ENCODE measurements at places on chromosomes 6 and 20.

DNA sequence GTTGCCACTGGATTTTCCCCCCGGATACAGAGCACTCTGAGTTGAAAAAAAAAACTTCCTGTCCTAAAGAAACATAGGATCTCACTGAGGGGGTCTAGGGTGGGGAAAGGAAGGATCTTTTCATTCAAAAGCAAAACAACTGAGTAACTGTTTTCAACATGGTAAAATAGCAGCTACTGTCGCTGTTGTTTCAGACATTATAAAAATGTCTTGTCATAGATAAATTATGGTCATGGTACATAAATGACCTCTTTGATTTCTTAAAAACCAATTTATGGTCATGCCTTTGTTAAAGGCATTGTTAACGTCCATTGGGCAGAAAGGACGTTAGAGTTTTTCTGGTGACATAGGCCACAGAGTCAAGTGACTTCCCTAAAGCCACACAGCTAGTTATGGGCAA lies 180.4 kb upstream of the DTNBP1 start:
- DNase-seq = no peak

- no peak for DNase-seq
These were observed 11.1 kb downstream of the LAMA5 start for GRCh38 chr20:62355878-62356588.

DNA sequence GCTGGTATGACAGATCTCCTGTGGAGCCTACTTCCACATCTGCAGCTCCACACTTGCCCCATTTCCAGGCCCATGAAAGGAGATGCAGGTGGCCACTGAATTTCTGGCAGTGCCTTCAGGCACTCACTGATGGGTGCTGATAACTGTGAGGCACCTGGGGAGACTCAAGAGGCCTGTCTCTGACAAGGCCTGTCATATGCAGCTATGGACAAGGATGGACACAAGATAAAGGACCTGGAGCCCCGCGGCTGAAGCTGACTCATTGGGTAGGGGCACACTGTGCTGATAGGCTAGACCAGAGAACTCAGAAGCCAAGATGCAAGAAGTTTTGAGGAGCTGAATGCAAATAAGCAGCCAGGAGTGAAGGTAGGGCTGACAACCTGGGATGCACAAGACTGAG lies 81.0 kb upstream of the LRFN2 start:
- DNase-seq = no peak

- no peak for DNase-seq
These were observed 12.1 kb upstream of the MLN start for GRCh38 chr6:33815854-33816253.

GRCh38 chr20:37523911-37524700 lies 3.1 kb downstream of the NNAT start:
- peak; percentile 58 for DNase-seq

GRCh38 chr6:107866606-107867301 lies 42.6 kb upstream of the SCML4 start:
- no peak for DNase-seq

DNA sequence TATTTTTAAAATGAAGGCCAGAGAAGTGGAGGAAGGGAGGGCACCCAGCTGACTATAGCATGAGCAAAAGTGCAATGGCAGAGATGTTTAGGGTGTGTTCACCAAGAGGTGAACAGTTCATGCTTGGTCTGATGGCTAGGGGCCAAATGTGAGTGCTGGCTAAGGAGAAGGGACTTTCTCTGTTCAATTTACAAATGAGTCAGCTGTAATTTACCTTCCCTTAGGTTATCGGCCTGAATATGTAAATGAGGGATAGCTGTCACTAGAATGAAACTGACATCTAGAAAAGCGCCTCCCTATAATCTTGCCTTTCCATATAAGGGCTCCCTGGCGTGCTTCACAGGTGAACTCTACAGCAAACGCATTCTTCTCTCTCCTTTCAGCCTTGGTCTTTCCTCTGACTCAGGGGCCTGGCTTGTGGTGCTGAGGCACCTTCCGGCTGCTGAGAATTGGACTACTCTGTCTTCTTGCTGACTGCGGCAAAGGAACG lies 114.7 kb upstream of the BACH2 start:
- peak; percentile 89 for DNase-seq

Data from activated effector memory CD4-positive, alpha-beta T cell treated with anti-CD3 and anti-CD28 coated beads, Interleukin-2, amount 50 U/mL, for 16 hours (primary cell).